ENCODE measurements at places on chromosomes 7 and 10.

DNA sequence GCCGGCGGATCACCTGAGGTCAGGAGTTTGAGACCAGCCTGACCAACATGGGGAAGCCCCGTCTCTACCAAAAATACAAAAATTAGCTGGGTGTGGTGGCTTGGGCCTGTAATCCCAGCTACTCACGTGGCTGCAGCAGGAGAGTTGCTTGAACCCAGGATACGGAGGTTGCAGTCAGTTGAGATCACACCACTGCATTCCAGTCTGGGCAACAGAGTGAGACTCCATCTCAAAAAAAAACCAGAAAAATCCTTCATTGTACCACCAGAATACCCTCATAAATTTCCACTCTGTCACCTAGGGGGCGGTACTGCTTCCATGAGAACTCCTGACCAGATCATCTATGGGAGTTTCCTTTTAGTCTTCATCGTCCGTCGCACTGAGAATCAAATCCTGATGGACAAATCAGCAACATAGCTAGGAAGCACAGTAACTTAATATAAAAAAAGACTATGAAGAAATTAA, 225.8 kb upstream of the KLF14 start:
- no peak for DNase-seq

DNA sequence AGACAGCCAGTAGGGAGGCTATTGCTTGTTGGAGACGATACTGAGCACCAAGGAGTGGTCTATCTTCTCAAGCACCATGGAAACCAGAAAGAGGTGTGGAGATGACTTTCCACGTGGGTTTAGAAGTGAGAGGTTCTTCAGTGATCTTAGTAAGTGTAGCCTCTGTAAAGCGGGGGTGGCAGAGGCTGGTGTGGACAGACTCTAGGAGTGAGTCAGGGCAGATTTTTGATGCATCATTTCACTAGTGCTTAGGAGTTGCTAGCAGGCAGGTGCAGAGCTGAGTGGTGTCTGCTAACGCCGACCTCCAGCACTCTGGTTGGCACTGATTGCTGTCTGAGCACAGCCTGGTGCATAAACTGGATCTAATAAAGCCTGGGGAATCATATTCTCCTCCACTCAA, 78.4 kb upstream of the ADO start:
- no peak for DNase-seq

DNA sequence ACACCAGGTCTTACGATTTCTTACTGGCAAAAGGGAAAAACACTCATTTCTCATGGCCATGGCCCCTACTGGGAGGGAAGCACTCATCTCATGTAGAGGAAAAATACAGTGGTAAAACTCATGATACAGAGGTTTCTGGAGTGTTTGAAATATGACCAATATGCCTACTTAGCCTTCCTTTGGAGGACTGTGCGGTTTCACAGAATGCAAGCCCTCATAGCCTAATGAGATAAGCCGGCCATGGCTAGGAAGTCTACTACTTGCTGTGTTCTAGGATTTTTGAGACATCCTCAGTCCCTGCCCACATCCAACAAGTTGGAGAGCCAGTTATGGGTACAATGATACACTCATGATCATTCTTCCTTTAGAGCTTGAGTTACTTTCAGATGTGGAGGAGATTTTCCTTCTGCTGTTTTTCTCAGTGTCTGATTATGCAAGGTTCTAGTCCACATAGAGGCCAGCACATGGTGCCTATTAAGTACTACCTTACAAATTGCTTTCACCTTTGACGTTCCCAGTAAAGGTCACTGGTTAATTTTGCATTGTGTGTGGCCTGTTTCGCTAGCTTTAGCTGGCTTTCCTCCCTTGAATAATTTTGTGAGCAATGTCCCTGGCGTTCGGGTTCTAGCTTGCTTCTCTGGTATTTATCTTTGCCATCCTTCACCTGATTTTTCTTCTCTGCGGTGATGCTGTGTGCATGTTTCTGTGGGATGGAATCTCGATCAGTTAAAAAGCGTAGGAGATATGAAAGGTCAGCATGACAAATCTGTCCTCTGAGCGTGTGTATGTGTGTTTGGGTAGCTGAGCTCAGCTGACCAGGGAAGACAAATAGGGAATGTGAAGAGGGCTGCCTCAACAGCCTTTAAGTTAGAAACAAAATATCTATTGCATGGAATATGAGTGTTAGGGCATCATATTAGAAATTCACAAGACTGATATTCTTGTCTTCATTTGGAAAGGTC, 295.4 kb downstream of the LRMDA start:
- no peak for DNase-seq

- DNase-seq, result no peak
Measured at GRCh38 chr10:73263693-73264347, 11.4 kb upstream of the MRPS16 start.
